ENCODE measurements at places on chromosomes 1 and 21.
A peak's percentile ranks its signal among the peaks of the same experiment; 100 is the strongest.

- DNase-seq: no peak
Measured at GRCh38 chr1:4269330-4269729, 369.3 kb upstream of the C1orf174 start.

DNA sequence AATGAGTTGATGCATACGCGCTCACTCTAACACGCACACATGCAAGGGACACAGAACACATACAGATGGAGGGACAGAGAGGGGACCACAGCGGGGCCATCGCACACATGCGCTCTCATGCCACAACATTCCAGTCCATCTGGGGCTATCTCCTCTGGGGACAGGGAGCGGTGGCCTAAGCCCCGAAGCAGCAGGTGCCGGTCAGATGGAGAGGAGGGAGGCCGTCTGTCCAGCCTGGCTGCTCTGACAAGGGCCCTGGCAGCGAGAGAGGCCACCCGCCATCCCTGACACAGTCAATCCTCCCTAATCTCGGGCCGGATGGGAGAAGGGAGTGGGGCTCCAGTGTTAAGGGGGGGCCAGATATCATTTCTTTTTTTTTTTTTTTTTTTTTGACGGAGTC is 123.5 kb downstream of the KIAA0319L start:
- DNase-seq: no peak

- DNase-seq: peak; percentile 13
Measured at GRCh38 chr21:14603202-14603601, 57.1 kb upstream of the SAMSN1 start.

DNA sequence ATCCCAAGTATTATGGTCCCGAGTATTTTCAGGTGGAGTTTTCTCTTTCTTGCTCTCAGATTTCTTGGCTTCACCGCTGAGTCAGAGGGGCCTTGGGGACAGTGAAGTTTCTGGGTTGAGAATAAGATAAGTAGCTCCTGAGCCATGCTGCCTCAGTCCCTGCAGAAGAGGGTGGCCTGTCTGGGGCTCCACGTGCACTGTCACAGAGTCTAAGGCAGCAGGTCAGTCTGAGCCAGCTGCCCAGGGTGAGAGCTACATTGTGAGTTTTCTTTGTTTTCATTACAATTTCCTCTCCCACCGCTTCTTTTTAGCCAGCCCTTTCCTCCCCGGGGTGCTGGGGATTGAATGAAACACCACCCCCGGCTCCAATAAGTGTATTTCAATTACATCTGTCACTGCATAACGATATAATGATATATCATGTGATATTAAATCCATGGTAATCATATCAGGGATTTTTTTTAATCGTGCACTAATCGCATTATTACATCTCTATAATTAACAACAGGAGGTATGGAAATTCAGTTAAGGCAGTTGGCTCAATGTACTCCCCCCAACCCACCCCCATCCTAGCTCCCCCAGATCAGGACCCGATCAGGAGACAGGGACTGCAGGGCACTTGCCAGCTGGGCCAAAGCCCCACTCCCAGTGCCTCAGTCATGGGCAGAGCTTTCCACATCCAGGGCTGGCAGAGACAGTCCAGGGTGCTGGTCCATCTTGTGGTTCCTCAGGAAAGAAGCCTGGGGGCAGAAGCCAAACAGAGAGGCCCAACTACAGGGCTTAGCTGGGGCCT is 43.7 kb downstream of the DMAP1 start:
- no peak for DNase-seq

GRCh38 chr1:227888404-227889046 is 59.2 kb downstream of the WNT9A start:
- DNase-seq: no peak

- no peak for DNase-seq
Measured at GRCh38 chr1:2411801-2412394, 466 bp downstream of the PEX10 start.

DNA sequence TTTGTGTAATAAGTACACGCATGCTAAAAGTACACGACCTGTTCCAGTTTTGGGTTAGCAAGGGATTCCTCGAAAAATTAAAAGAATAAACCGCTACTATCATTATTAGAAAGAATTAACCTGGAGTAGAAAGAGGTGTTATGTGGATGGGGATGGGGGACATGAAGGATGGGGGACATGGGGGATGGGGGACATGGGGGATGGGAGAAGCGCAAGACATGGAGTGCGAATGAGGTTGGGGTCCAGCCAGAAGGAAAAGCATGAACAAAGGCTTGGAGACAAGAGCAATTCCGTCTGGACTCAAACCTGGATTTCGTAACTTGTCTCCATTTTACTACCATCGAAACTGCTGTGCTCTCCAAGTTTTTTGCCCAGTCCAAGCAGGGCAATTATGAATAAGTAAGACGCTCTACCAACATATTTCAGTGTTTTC is 591 bp upstream of the KDM1A start:
- no peak for DNase-seq

DNA sequence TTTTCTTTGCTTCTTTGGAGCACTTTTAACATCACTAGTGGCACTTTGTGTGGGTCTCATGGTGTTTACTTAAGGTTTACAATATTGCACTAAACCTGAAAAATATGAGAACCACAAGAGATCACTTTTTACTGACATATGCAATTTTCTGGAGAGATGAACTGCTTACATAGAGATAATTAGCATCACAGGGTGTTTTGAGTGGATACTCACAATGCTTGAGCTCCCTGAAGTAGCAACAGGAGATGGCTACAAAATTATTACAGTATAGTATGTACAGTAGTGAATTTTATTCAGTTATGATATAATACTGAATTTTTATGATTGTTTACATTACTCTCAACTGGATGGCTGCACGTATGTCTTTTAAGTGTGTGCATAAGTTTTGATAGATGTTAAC is 22.6 kb downstream of the RPRD2 start:
- no peak for DNase-seq

GRCh38 chr21:33028773-33029384 is 3.1 kb downstream of the OLIG2 start:
- DNase-seq: peak; percentile 14

GRCh38 chr1:180247061-180247460 is 17.0 kb downstream of the LHX4 start:
- DNase-seq: peak; percentile 37

GRCh38 chr21:38291874-38292273 is 35.1 kb downstream of the KCNJ15 start:
- DNase-seq: no peak

DNA sequence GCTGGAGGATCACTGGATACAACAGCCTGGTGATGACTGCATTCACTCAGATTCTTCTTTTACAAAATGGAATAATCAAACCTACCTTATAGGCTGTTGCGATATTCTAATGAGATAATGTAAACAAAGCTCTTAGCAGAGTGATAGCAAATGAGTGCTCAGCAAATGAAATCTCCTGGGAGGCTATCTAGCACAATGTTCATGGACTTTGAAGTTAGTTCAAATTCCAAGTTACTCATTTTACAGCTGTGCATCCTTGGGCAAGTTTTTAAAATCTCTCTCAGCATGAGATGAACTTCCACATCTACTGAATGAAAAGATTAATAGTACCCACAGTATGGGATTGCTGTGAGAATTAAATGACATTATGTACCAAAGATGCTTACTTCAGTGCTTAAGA is 80.8 kb upstream of the PAPPA2 start:
- no peak for DNase-seq
